Psoas muscle (tissue), 8 donors: ENCODE measurements at places on chromosomes 7 and 10. TPM values are rescaled to one million over a fixed set of nuclear protein-coding genes. Genes with fewer than 3 reads are reported as not detected.

DNA sequence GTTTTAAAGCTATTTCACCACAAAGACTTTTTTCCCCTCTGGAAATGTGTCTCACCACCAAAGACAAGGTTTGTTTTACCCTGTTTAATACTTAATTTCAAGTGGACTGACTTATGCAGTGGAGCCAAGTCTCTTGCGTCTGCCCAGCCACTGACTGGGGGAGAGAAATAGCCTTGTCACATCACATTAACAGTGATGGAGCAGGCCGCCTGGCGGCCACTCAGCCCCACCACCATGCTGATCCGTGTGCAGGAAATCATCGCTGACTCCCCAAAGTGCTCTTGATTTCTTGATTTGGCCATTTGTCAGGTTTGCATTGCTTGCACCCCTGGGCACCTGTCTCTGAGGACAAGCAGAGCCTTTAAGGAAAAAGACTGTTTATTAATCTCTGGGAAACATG lies 334.1 kb downstream of the GLRX3 start:
- DNase-seq, result no peak

Gene SKAP2
- polyA plus RNA-seq, result 9.5 TPM

DNA sequence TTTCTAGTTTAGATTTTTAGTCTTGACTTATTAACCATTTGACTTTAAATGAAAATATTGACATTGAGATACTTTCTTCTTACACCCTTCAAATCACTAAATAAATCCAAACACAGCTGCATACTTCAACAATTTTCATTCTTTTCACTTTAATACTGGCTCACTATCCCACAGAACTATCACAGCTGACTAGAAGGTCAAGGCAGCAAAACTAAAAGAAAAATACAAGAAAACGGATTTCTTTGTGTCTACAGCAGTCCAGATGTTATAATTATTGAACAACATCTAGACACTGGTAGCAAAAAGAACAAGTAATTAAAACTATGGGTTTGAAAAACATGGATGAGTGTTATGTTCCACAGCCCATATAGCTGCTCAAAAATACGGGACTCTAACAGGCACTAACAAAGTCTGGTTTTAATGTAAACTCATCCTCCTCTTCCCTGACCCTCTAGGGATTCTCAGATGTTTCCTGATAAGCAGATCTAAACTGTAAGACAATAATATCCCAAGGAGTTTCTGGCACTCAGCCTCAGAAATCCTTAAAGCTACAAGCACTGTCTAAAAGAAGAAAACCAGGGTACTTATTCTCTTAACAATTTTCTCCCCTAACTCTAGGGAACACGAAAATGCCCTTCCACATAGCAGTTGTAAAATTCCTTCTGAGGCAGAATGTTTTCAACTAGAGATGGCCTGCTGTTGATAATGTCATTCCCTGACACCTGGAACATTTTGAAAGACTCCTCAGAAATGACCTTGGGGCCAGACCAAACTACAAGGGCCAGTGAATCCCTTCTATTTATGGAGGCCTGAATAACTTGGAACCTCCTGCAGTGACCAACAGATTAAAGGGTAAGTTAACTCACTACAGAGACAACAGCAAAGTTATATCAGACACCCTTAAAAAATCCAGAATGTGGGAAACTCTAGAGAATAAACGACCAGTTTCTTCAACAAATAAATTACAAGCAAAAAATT lies 12.8 kb downstream of the DNMBP start:
- no peak for DNase-seq

- no peak for DNase-seq
Observed at GRCh38 chr10:30882281-30882680, 149.4 kb downstream of the ZNF438 start.

Gene TAC1
- not detected for polyA plus RNA-seq

Gene CRYGN
- not detected for polyA plus RNA-seq

Gene MBL2
- not detected for polyA plus RNA-seq

DNA sequence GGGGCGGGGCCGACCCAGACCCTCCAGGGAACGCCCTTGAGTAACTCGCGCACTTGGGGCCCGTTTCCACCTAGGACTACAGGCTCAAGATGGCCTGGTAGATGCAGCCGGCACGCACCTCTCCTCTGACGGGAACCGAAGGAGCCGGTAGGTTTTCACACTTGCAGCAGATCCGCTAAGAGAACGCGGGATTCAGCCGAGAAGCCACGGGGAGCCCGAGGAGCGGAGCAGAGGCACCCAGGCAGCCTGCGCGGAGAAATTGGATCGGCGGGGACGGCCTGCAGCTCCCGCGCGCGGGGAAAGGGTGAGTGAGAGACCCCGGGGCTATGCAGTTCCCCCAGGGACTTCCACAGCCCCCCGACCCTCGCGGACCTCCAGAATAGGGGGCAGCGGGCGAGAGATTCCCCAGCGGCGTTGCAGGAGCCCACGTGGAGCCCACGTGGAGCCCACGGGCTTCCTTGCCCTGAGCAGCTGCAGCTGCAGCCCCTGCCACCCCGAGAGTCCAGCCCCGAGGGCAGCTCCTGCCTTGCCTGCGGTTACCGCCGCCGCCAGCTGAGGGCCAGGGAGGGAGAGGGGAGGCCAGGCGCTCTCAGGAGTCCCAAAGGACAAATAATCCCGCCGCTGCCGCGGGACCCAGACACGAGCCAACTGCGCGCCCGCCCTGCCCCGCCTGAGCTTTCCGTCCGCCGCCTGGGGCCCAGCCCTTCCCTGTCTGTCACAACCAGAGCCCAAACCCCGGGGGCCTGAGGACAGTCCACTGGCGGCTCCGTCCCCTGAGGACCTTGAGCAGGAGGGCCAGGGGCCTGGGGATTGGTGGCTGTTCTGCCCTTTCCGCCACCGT lies 13.1 kb downstream of the IFT22 start:
- DNase-seq, result no peak

DNA sequence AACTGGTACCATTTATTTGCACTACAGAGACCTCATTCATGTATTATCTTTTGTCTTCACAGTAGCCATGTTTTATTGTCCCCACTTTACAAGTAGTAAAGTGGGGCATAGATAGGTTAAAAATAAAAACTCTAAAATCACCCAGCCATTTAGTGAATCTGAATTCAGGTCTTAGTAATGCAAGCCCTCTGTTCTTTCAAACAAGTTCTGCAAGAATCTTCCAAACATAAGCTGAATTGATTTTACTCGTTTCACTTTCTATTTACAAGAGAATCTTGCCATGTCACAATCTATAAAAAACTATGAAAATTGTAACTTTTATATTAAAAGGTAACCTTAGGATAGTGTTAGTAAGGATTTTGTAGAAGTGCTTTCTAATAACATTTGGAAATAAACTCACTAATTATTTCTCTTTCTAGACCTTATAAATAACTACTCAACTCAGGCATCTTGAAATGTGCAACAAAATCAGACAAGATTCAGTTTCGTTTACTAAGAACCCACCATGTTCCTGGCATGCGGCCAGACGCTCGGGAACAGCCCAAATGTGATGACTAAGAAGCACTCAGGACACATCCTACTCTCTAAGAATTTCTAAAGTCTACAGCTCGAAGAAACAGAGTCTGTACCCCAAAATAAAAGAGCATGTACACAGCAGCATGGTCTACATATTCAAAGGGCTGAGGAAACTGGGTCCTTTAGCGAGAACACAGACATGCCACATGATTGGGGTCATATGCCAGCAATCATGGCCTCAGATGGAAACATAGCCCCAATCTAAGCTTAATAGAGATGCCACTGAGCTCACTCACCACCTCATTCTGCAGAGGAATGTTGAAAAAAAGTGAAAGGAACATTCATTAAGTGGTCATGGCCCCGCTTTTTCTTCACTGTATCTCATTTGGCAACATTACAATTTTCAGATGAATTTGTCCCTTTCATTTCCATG lies 167.6 kb downstream of the AMPH start:
- DNase-seq, result peak; percentile 63

DNA sequence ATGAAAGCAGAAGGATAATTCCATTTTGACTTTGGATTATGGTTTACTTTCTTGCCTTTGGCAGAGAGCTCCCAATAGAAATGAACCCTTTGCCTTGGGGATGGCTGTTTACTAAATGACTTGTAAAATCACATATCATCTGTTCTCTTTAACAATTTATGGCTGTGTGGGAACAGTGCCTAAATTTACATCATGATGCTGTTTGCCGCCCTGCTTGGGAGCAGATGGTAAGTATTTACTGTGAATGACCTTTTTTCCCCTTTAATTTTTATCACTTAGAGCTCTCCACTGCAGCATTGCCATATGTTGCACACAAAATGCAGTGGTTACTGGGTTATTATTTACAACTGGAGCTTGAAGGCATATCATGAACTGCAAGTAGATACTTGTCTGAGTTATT lies 13.4 kb downstream of the HEPACAM2 start:
- DNase-seq, result no peak

GRCh38 chr7:26157520-26158105 lies 5.6 kb downstream of the NFE2L3 start:
- no peak for DNase-seq

Gene RBM20
- polyA plus RNA-seq, result 1.6 TPM

- DNase-seq, result no peak
Observed at GRCh38 chr10:89916468-89917215, 215.3 kb downstream of the KIF20B start.

GRCh38 chr7:76403780-76404494 lies 5.6 kb downstream of the SSC4D start:
- DNase-seq, result no peak

GRCh38 chr10:127813290-127813689 lies 76.3 kb downstream of the FOXI2 start:
- no peak for DNase-seq

DNA sequence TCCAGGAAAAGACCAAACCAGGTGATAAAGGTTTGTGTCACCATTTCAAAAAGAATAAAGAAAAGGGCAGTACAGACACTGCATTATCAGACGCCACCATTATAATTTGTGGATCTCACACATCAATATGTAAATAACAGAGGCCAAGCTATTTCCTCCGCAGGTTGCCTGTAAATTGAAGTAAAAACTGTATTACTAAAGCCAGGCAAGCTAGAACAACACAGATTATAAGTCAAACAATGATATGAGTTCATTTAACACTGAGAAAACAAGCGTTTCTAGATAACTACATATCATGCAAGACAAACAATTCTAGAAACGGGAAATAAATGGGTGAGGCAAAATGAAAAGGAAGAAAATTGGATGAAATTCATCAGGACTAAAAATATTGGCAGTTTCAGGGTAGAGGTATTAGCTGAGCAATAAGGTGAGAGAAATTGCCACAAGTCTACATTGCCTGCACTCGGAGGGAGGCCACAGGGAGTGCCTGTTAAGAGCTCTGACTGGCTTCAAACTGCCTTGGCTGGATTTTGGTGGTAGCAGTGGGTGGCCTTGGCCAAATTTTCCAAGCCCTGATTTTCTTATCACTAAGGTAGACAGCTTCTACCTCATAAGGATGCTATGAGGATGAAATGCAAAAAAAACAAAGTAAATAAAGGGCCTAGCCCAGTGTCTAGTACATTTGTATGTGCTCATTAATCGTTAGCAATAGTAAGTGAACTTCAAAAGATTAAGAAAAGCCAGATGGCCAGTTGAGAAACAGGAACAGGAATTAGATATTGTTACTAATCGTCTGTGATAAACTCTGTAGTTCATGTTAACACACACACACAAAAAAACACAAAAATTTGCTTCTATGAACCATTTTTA lies 240.0 kb upstream of the NFE2L3 start:
- DNase-seq, result no peak

DNA sequence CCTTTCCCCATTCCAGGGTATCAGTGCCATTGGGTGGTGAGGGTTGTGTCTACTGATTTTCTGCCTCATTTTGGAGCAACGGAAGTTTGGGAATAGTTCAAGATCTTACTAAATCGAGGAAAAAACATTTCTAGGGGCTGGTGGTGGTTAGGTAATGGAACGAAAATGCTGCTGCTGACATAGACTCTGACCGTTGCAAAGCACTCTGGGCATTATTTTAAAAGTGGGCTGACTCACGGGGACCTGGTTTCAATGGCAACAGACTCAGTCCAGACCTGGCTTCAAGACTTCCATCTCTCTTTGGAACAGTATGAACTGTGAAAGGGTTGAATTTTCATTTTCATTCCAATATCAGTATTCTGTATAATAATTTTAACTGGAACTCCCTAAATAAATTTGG lies 284.0 kb downstream of the PHTF2 start:
- DNase-seq, result no peak

DNA sequence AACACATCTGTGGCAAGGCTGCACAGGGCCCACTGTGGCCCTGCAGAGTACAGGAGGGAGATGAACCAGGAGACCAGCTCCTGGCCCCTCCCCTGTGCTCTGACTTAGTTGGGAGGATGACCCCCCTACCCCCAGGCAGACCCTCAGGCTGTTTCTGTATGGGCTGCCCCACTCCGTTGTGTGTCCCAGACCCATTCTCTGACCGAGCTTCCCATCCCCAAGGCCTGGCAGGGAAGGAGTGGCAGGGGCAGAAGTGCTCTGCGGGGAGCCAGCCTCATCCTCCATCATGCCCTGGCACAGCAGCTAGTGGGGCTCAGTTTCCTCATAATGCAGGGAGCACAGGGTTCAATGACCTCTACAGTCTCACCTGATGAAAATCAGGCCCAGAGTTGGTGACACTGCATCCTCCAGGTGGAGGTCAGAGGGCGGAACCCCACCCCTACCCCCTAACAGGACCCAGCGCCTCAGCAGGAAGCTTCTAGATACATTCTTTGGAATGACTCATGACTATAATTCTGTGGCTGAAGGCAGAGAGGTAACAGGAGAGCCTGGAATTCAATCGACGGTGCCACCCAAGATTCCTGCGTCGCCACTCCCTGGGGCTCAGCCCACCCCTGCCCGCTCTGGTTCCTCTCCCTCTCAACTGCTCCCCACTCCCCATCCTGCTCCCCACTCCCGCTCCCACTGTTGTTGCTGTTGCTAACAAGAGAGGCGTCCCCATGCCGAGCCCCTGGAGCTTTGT lies 18.2 kb downstream of the PODXL start:
- no peak for DNase-seq

DNA sequence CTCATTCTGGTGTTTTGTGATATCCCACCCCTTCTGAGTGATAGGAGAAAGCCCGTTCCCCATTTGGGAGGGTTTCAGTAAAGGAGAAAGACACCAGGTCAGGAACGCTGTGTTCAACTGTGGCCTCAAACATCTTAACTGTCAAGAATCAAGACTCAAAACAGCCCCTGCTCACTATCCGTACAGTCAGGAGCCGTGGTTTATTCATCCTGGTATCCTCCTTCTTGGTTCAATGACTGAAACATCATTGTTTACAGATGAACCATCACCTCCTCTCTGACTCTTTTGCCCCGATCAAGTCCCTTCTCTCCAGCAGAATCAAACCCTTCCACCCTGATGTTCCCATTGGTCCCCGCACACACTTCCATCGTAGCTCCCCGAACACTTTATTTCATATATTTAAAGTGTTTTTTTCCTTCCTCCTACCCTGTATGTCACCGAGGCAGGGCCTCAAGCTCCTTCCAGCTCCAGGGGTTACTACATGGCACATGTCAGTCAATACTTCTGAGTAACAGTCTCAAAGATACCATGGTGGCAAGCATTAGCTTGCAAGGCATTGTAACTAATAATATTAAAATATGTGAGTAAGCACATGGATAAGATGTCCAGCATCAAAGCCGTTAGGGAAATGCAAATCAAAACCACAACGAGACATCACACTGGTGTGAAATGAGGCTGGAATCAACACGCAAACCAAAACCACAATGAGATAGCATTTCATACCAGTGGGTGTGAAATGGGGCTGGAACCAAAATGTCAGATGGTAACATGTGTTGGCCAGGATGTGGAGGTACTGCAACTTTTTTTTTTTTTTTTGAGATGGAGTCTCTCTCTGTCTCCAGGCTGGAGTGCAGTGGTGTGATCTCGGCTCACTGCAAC lies 124.7 kb upstream of the C1QL3 start:
- DNase-seq, result no peak
